Dermis microvascular lymphatic vessel endothelial cell (primary cell): ENCODE measurements at places on chromosomes 16 and 17. TPM values are rescaled to one million over a fixed set of nuclear protein-coding genes. Genes with fewer than 3 reads are reported as not detected.

DNA sequence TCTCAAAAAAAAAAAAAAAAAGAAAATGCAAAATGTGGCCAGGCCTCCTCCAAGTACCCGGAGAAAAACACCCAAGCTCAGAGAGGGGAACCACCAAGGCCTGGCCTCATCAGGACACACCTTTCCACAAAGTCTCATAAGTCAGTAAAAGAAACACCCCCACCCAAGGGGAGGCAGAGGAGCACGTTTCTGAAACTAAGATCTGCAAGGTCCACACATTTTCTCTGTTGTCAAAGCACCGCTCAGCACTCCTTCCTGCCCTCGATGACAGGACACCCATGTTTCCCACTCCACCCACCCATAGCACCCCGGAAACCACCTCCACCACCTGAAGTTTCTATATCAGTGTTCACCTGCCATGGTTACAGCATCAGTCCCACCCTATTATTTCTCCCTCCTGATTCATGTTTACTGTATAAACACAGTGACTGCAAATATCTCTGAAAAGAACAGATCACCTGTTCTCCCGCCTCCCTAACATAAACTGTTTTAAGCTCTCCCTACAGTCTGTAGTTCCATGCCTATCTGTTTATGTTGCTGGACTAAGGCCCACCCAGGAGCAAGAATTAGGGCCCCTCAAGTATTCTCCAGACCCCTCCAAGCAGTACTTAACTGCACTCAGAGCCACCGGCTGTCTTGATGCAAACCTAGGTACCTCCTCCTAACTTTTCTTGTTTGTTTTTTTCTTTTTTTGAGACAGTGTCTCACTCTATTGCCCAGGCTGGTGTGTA, 2.0 kb downstream of the CORO7 start:
- DNase-seq: no peak

DNA sequence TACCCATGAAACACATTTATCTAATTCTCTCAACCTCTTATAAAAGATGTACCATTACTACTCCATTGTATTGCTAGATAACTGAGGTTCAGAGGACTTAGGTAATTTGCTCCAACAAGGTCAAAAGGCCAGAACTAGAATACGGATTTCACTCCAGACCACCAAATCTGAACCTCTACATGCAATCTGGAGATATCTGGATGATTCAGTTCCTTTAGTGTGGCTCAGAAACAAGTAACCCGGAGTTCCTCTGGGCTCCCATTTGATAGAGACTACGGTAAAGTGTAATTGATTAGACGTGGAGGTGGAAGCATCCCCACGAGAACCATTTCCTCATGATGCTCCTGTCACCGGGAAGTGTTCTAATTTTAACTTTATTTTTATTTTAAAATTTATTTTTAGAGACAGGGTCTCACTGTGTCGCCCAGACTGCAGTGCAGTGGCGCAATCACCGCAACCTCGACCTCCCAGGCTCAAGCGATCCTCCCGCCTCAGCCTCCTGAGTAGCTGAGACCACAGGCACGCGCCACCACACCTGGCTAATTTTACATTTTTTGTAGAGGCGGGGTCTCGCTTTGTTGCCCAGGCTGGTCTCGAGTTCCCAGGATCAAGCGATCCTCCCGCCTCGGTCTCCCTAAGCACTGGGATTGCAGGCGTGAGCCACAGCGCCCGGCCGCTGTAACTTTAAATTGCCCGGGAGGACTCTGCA, 608 bp upstream of the COX10 start:
- DNase-seq: no peak

DNA sequence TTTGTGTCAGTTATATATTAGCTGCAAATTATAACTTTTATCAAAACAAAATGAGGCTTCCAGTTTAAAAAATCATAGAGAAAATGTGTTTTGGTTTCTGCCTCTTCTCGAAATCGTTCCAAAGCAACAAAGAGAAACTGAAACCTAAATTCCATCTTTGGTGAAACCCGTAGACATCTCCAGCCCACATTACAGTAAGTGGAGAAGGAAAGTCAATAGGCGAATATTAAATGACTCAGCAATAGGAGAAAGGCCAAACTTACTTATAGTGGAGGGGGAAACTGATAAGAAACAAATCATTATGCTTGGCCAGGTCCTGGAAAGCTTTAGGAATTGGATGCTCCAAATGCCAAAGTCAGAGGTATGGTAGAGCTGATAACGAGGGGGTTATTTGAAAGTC, 103.0 kb upstream of the SHISA6 start:
- DNase-seq: no peak

DNA sequence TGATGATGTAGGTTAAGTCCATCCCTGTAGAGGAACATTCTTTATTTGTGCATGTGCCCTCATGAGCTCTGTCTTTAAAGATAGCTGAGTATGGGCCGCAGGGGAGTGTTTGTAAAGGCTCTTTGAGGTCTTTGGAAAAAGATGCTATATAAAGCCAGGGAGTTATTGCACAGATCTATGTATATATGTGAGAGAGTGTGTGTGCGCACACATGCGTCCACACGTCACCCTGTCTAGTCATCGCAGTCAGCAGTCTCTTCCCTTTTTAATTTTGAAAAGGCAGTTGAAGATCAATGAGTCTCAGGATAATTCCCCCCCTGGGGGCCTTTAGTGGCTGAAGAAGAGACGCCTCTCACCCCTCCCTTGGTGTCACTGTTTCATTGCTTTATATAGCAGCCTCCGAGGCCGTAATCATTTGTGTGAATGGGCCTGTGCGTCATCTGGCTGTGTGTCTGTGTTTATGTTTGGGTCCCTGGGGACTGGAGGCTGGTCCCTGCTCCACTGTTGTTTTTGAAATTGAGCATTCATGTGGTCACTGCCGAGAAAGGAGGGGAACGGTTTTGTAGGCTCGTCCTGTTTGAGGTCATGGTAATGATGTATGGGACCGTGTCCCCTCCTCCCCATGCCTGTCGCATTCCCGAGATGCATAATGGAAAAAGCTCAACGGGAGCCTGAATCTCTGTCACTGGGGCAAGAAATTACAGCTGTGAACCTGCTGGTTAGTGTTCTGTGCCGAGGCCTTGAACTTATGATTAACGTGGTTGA, 143.9 kb downstream of the SNX29 start:
- DNase-seq: no peak

CACNA1G gene
- not detected in 2 replicates for total RNA-seq

EPN3 gene
- 0.13 TPM in 1 of 2 replicates, not detected in the other for total RNA-seq
